ENCODE measurements at places on chromosomes 2 and 18. TPM values are rescaled to one million over a fixed set of nuclear protein-coding genes. Genes with fewer than 3 reads are reported as not detected.

DNA sequence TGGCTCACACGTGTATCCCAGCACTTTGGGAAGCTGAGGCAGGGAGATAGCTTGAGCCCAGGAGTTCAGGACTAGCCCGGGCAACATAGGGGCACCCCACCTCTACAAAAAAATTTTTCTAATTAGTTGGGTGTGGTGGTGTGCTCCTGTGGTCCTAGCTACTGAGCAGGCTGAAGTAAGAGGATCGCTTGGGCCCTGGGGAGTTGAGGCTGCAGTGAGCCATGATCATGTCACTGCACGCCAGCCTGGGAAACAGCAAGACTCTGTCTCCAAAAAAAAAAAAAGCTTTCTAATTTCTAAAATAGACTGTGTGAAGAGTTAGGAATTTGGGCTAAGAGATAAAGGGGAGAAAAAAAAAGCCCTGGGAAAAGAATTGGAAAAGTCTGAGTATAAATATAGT is 51.9 kb upstream of the NAB1 start:
- DNase-seq: no peak

- DNase-seq: no peak
Observed at GRCh38 chr18:78701771-78702396, 277.7 kb upstream of the SALL3 start.

The SEPTIN2 gene
- total RNA-seq: 113 TPM

The ARMC9 gene
- total RNA-seq: 2.2 TPM

The GALNT14 gene
- total RNA-seq: 6.2 TPM

- no peak for DNase-seq
Observed at GRCh38 chr18:8668381-8668780, 37.0 kb upstream of the MTCL1 start.

DNA sequence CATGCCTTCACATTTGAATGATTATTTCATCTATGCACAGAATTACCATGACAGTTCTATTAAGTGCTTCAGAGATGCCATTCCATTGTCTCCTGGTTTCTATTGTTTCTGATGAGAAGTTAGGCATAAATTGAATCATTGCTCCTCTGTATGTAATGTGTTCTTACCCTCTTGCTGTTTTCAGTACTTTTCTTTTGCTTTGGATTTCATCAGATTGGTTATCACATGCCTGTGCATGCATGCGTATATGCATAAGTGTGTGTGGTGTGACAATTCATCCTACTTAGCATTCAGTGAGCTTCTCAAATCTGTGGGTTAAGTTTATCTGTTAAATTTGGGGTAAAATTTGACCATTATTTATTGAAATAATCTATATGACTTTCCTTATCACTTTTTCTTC is 263.3 kb upstream of the RND3 start:
- no peak for DNase-seq

DNA sequence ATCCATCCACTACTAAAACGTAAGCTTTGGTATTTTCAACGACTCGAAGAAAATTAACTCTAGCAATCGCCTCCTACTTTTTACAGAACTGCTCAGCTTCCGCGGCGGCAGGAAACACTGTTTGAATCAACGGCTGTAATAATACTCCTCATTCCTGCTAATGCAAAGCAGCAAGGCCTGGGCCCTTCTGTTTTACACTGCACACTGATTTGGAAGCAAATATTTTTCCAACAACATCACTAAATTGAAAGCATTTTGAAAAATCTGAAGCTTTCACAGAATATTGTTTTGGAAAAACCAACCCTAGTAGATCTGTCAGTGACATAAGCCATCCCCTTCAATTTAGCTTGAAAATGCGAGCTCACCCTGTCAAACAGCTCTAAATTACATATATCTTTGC is 261.2 kb downstream of the TXNL1 start:
- no peak for DNase-seq

GRCh38 chr2:63735931-63736330 is 105.8 kb upstream of the UGP2 start:
- no peak for DNase-seq

DNA sequence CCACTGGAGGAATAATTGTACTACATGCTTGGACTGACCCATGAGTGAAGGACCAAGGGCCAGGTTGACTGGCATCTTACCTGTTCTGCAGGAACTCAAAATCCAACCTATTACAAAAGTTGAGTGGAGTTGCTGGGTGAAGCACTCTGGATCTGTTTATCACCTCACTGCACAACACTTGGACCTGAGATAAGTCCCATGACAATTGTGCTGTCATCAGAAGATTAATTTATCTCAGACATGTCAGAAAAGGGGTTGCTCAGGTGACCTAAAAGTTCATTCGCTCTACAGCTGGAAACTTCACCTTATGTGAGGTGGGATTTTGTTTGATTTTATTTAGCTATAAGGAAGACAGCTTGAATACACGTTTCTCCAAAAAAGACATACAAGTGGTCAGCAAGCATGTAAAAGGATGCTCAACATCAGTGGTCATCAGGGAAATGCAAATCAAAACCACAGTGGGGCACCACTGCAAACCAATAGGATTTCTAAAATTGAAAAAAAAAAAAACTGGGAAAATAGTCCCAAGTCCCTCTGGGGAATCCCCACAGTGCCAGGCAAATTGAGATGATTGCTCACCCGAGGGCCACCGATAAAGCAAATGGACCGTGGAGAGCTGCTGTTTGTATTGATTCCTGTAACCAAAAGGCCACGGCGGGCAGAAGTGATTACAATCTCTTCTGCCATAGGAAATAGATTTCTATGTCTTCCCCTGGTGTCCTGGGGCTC is 65.8 kb upstream of the SLC35F5 start:
- no peak for DNase-seq

DNA sequence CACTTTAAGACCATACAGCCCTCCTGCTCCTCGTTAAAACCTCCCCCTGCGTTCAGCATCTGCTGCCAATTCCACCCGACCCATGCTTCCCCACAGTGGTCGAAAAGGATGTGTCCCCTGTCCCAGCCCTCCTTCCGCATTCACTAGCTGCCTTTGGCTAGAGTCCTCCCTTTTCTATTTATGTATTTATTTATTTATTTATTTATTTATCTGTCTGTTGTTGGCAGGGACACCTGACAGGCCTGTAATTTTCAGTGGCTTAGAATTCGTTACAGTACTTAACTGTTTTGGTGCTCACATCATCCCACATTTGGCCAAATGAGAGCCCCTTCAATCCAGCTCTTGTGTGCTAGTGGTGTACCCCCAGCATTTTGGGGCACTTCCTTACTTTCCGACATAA is 50.8 kb downstream of the GNAL start:
- DNase-seq: no peak

The CMPK2 gene
- total RNA-seq: 2.6 TPM

The EVX2 gene
- total RNA-seq: not detected

The CRACDL gene
- 12.1 TPM for total RNA-seq

DNA sequence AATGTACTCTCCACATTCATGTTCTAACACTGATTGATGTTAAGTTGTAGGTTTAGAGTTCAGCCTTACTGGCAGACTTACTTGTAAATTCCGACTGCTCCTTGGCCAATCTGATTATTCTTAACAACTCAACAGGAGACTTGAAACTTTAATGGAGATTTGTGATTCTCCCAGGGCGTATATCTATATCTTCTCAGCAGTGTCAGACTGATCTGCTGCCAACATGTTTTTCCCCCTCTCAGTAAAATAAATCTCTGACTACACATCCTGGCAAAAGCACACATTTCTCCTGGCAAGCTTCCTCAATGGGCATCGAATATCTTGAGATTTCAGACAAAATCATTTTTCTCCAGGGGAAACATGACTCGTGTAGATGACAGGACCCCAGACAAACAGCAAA is 1041.2 kb downstream of the DPP10 start:
- DNase-seq: no peak

The COLEC11 gene
- 0.59 TPM for total RNA-seq

DNA sequence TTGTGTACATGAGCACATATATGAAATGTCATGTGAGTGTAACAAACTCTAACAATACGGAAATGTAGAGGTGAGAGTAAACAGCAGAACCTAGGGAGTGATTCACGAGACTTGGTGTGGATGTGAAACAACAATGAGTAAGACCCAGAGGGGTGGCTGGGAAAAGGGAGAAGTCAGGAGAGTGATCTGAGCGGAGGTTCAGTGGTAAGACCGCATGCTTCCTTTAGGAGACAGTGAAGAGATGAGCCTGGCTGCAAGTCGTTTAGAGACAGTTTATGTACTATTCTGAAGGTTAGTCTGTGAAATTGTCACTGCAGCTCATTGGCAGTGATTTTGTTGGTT is 150.6 kb downstream of the PRPF40A start:
- no peak for DNase-seq

- DNase-seq: no peak
Observed at GRCh38 chr2:192190474-192190873, 4.3 kb downstream of the TMEFF2 start.

The SRD5A2 gene
- total RNA-seq: not detected

The NEB gene
- total RNA-seq: 6.1 TPM

DNA sequence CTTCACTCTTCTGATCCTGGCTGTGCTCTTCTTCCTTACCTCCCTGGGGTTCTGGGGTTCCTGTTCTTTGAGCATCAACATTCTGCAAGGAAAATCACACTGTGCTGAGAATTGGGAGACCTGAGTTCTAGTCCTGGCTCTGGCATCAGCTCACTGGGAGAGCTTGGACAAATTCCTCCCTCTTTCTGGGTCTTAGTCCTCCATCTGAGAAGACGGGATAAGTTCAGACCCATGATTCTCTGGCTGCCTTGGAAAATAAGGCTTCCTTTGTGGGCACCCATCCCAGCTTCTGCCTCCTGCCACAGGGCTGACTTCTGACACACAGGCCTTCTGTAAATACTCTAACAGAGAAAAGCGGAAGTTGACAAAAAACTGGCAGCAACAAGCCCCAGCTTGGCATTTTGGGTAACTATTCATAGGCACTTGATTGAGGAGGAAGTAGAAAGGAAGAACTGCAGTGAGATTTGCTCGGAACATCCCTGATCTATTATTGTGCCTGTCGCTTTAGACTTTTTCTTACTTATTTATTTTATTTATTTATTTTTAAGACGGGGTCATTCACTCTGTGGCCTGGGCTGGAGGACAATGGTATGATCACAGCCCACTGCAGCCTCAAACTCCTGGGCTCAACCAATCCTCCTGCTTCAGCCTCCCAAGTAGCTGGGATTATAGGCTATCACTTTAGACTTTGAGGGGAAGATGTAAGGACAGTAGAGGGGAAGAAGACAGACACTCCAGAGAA is 7.9 kb downstream of the PCBP1 start:
- peak; percentile 91 for DNase-seq

- DNase-seq: no peak
Observed at GRCh38 chr2:142842369-142842768, 35.1 kb upstream of the KYNU start.

The ABCG8 gene
- total RNA-seq: not detected

DNA sequence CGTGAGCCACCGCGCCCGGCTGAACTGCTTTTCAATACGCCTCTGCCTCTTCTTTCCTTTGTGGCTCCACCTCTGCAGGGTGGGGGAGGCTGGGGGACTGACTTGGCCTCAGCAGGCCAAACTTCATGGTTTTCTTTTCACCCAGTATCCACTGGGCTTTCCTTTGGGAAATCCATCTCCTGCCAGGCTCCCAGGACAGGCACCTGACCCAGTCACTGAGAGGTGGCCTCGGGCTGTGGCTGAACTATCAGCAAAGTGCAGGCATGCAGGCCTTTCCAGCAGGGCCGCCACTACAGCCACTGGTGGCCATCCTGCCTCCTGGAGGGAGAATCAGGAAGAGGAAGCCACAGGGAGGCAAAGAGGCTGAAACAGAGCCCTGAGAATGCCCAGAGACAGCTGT is 33.4 kb upstream of the SEMA4C start:
- no peak for DNase-seq

DNA sequence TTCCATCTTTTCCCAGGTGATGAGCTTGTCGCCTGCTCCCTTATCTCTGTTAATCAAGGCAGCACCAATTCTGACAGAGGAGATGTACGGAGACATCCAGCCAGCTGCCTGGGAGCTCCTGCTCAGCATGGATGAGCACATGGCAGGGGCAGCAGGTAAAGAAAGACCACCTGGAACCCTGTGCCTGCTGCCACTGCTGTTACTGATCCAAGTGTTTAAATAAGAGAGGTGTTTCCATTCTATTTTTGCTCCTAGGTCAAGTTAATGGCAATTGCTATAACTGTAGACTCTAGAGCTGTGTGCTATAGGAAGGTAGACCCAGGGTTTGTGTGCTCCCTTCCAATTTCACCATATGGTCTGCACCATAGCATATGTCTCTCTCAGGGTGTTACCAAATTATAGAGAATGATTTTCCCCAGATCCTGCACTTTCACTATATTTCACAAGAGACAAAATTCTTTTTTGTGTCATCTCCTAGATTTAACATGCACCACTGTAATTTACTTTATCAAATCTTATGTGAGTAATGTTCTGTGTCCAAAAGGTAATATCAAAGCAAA is 88.6 kb upstream of the RPE start:
- DNase-seq: no peak

GRCh38 chr2:52473526-52473925 is 1294.1 kb upstream of the CHAC2 start:
- DNase-seq: no peak

The NXPH2 gene
- not detected for total RNA-seq

The PLCD4 gene
- total RNA-seq: 0.34 TPM

The AP1S3 gene
- 1.6 TPM for total RNA-seq

The GNLY gene
- total RNA-seq: 3.6 TPM

DNA sequence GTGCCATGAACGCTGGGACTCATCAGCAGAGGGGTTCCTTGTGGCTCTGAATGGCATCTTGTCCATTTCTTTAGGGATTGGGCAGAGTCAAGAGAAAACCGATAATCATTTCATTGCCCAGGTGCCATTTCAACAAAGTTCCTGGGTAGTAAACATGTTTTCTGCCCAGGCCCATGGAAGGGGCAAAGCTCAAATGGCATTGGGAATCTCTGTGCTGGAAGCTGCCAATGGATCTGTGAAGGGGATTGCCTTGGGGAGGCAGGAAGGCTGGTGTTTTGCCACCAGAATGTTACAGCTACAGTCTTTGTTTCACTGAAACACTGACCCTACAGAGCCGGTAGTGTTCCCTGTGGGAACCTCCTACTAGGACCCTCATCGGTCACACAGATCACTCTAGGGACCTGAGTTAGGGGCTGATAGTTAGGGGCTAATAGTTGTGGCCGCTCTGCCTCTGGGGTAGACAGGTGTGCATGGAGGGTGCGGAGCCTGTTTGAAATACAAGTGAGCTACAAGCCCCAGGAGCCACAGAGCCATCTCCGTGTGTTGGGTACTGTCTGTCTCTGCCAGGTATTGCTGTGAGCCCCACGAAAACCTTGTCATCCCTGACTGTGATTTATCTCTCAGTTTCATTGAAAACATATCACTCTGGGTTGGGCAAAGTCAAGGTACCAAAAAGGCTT is 224.4 kb upstream of the COPS8 start:
- DNase-seq: peak; percentile 59

The TMEM163 gene
- 0.46 TPM for total RNA-seq

The UGT1A8 gene
- total RNA-seq: not detected

The GPR75 gene
- 3.3 TPM for total RNA-seq

The MYOM1 gene
- total RNA-seq: 1.7 TPM

Measured in lower leg skin (tissue), 4 donors.